T-helper 9 cell (primary cell): ENCODE measurements at places on chromosomes 5 and 9.

GRCh38 chr9:34802916-34803315 is 93.0 kb upstream of the CCL21 start:
- DNase-seq: no peak

DNA sequence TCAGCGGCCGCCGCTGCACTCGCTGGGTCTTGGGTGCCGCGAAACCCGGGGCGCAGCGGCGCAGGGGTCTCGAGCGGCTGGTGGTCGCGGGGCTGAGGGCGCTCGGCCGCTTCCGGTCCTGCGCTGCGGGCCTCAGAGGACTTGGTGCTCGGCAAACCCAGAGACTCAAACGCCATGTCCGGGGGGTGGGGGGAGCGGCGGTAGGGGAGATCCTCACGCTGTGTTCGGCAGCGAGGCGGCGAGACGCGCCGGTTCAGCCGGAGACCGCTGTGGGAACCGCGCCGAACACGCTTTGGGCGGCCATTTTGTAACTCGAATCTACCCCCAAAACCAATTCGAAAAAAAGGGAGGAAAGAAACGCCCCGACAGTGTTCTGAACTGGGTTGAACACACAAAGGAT is 317.5 kb upstream of the CDH18 start:
- DNase-seq: no peak

- DNase-seq: no peak
Observed at GRCh38 chr9:120362446-120362845, 217.5 kb downstream of the CDK5RAP2 start.

DNA sequence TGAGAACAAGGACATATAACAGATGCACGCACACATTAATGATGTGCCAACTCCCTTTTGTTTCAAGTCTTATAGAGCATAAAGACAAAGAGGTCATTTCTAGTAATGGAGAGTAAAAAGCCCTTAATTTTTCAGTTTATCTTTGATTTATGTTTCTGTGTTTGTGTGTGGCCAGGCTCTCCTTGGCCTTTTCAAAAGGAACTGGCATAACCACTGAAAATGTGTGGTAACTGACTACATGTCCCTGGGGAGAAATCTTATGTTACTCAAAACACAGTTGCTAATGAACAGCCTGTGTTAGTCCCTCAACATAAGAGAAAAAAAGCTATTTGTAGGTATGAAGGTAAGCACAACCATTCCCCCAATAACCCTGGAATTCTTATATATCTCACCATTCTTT is 47.6 kb upstream of the SHOC1 start:
- DNase-seq: no peak

DNA sequence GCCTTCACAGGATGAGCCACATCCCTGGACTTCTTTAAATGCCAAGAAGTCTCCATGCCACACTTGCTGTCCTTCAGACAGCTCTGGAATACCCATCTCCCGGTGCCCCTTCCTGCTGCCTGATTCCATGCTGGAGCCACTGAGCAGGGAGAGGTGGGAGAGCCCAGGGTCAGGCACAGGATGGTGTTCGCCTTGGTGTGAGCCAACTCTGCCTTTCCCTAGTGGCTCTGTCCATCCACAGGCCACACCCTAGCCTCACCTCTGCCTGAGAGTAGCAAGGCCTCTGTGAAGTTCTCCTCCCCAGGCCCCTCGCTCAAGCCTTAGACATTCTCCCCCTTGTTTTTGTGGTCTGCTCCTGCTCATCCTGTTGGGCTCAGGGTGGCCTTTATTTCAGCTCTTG is 54.2 kb upstream of the ANGPTL2 start:
- DNase-seq: no peak

DNA sequence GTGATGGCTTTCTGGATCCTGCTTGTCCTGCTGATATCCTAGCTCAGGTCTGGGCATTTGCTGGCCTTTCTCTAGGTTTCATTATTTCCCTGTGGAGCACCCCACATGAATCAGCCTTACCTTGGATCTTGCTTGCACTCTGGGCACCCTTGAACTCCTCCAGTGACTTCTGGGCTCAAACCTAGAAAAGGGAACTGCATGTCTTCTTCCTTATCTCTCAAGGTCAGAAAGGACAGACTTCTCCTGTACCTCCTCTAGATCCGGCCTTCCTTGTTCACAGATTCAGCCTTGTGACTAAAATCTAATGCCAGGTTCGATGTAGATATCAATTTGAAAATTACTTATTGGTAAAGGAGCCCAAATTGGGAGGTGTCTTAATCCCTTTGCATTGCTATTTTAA is 267.9 kb downstream of the PARP8 start:
- no peak for DNase-seq

GRCh38 chr5:119322948-119323537 is 32.8 kb upstream of the TNFAIP8 start:
- DNase-seq: no peak

- DNase-seq: no peak
Observed at GRCh38 chr5:168898247-168898911, 319.2 kb upstream of the PANK3 start.

GRCh38 chr5:68370196-68370595 is 154.6 kb downstream of the PIK3R1 start:
- no peak for DNase-seq

DNA sequence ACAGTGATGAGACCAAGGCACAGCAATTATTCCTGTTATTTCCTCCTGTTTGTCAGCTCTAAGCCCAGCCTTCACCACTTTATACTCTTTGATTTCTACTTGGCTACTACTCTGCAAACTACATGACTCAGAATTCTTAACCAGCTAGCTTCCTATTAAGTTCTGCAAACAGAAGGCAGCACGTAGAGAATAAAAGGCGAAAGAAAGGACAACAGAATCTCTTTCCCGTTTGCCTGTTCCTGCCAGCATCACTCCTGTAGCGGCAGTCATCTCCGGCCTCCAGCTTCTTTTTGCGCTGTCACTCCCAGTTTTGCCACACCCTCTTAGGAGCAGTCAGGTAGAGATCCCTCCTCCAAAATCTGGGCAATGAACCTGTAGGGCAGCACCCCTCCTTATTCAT is 29.9 kb downstream of the DPYSL3 start:
- DNase-seq: no peak

- DNase-seq: no peak
Observed at GRCh38 chr5:43648499-43649124, 45.6 kb downstream of the NNT start.
